OCI-M1 (cell line): ENCODE measurements at places on chromosomes 16 and 17.

DNA sequence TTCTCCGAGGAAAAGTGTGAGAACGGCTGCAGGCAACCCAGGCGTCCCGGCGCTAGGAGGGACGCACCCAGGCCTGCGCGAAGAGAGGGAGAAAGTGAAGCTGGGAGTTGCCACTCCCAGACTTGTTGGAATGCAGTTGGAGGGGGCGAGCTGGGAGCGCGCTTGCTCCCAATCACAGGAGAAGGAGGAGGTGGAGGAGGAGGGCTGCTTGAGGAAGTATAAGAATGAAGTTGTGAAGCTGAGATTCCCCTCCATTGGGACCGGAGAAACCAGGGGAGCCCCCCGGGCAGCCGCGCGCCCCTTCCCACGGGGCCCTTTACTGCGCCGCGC, at the start of gene ERBB2:
TSS of gene ERBB2 (plus strand) at position 247 of the 330 bp plus-strand sequence. CDS start 175 bp downstream, outside the sequence.
- no peak for DNase-seq

DNA sequence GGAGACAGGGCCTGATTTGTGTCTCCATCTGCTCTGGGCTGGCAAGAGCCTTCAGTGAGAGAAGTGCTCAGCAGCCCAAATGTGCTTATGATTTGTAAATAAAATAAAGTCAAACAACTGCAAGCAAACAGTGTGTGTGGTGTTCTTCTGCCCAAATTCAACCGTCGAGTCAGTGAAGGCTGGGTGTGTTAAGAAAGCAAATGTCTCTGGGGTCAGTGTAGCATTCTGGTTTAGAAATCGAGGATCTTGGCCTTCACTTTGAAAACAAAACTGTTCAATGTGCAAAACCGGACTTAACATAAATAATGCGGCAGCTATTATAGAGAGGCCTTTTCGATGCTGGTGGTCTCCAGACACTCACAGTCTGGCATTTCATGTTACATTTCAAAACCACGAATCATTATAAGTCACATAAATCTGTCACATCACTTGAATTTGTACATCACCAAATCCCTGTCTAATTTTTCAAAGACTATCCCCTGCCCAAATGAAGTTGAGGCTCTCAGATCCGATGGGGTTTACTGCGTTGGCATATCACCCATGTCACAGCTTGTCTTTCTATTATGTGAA, 158.6 kb upstream of the MYOCD start:
- no peak for DNase-seq

GRCh38 chr17:69268543-69269014, 40.0 kb upstream of the ABCA10 start:
- no peak for DNase-seq

- no peak for DNase-seq
Measured at GRCh38 chr16:73000020-73000906, 47.7 kb downstream of the ZFHX3 start.

- DNase-seq, result no peak
Measured at GRCh38 chr17:72119873-72120641, 763 bp upstream of the SOX9 start.

GRCh38 chr17:59798111-59798510, 90.7 kb downstream of the VMP1 start:
- DNase-seq, result no peak

DNA sequence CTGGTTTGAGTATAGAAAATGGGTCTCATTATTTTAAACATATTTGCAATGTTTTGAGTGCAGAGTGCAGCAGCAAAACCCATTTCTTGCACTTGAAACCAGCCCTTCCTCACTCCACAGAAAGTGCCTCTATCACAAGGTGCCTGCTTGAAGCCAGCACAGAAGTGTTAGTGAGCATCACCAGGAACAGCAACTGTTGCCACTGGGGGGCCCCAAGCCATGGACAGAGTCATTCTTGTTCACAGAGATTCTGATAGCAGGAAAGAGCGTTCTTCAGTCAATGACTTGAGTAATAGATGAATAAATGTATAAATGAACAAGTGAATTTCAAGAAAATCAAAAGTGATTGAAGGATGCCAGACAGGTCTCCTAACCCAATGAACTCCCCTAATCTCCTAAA, 45.6 kb downstream of the CHD9NB start:
- DNase-seq, result no peak

DNA sequence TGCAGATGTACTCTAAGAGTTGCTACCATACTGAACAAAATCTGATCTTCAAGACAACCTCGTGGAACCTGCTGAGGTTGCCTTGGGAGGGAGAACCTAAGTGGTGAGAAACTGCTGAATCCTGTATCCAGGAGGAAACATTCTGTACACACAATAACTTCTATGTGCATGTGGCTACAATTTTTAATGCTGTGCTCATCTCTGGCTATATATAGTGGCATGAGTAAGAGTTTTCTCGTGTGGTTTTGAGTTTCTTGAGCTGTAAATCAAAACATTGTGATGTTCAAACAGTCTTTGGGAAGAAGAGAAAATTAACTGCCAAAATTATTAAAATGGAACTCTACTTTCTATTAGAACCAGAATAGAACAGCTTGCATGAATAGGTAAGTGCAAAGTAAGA, 206.8 kb downstream of the CA10 start:
- DNase-seq, result no peak

DNA sequence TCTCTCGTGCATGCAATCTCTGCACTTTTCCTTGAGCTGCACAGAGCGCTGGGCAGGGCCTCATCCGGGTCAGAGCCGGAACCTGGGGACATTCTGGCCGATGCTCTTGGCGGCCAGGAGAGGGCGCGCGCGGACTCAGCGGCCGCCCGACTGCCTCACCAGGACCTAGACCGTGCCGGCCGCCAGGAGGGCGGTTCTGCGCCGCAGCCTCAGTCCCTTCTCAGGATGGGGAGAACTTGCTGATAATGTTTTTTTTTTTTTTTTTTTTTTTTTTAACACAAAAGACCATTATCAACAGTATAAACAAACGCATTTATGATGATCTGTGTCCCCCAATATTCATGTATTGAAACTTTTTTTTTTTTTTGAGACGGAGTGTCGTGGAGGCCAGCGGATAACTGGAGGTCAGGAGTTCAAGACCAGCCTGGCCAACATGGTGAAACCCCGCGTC, 8.1 kb upstream of the FLYWCH2 start:
- DNase-seq, result peak; percentile 87

GRCh38 chr17:76700617-76701470, 9.9 kb downstream of the MXRA7 start:
- no peak for DNase-seq

- DNase-seq, result no peak
Measured at GRCh38 chr16:13672196-13672595, 247.8 kb upstream of the ERCC4 start.

- peak; percentile 50 for DNase-seq
Measured at GRCh38 chr16:27421961-27422740, 20.2 kb downstream of the IL21R start.

GRCh38 chr16:81517629-81518438, 73.2 kb downstream of the CMIP start:
- DNase-seq, result no peak

- DNase-seq, result no peak
Measured at GRCh38 chr16:68519225-68519745, 19.8 kb upstream of the ZFP90 start.

DNA sequence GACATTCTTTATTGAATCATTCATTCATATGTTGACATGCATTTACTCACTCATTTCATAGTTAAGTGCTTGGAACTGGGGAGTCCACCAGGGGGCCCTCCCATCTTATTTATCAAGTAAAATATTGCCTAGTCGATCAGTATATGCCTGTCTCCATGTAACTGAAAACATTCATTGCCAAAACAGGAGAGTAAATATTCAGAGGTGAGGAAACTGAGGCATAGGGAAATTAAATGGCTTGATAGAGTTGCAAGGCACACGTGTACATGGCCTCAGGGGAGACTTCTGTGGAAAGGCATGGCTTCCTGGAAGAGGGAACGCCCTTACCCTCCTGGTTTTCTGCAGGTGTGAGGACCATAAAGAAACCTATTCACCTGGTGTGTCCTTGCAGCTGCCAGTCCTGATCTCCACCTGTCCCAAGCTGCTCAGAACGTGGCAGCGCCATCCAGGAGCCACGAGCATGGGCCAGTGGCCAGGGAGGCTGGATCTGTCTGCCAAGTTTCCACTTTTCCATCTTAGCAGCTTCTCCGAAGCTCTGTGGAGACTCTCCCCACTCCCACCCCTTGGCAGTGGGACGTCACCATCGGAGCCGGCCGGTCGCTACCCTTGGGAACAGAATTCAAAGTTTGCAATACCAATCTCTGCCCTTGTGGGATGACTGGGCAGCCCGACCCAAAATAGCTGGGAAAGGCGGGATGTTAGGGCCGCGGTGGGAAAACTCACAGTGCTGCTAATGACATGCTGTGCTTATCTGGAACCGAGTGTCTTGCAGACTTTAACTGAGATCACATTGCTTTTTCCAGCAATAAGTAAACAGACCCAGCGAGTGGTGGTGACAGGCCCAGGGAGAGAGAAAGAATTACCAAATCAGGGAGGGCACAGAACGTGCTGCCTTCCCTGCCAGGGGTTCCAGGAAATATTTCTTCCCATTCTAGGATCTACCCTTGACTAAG, 4.1 kb upstream of the C1QTNF1 start:
- DNase-seq, result peak; percentile 68

DNA sequence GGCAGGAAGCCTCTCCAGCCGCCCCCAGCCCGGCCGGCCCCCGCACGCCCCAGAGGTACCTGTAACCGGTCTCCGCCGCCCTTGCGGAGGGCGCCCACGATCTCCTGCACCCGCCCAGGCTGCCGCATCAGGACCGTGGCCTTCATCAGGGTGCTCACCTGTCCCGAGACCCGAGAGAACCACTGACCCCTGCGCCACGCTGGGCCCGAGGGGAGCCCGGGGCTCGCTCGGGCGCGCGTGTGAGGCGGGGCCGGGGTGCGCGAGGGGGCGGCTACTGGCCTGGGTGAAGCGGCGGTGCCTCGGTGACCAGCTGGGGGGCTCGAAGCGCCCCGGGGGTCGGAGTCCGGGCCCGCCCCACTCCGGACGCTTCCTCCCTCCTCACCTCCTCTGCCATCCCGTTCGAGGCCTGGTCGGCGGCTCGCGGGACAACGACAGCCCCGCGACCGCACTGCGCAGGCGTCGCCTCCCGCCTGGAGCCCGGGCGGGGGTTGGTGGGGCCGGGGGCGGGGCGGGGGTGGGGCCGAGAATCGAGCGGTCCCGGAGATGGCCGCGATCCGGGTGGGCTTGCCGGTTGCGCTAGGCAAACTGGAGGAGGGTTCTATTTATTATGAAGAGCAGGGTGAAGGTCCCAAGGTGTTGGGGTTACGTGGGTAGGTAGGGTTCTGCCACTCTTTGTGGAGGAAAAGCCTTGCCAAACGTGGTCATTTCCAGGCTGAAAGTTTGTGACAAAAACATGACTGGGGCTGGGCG, at the start of gene NT5C3B:
TSS of gene NT5C3B (minus strand) at position 433 of the 750 bp plus-strand sequence. CDS start at position 394, 39 bp downstream.
- peak; percentile 10 for DNase-seq

DNA sequence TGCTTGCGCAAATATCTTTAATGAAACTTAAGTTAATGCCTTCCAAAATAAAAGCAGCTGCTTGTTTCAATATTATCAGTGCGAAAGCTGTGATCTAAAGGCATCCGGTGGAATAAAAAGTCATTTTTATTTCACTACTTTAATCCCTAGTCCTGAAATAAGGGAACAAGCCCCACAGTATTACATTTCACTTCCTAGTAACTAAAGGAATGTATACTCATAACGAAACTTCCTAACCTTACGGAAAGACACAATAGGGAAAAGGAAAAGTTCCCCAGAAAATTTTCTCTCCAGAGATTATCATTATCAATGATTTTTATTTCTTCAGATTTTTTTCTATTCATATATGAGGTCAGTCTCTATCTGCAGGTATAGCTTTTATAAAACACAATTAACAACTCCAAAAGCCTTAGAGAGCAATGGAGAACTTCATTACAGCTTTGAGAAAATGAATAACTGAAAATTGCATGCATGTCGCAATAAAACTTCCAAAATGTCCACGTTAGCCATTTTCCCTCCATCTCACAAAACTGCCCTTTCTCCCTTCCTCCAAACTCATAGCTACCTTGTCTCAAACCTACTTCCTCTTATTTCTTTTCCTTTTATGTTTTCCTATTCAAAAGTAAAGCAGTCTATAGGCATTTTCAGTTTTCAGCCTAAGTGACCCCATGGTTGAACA, 154.3 kb upstream of the MED13 start:
- no peak for DNase-seq

- DNase-seq, result no peak
Measured at GRCh38 chr16:7440886-7441400, 108.3 kb downstream of the RBFOX1 start.

DNA sequence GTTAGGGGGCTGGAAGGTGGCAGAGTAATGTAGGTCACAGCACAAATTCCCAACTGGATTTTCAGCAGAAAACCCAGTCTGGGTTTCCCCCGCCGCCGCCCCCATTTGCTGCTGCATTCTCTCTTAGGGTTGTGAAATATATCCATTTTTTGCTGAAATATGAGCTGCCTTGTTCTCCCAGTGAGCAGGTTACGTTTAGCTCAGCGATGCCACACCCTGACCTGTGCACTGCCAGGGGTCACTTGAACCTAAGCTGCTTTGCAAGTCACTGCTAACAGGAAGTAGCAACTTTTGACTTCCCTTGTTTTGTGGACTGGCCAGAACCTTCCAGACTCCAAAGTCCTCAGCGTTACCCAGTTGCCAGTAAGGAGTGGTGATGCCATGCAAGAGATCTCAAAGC, 274.1 kb downstream of the CPPED1 start:
- DNase-seq, result no peak

DNA sequence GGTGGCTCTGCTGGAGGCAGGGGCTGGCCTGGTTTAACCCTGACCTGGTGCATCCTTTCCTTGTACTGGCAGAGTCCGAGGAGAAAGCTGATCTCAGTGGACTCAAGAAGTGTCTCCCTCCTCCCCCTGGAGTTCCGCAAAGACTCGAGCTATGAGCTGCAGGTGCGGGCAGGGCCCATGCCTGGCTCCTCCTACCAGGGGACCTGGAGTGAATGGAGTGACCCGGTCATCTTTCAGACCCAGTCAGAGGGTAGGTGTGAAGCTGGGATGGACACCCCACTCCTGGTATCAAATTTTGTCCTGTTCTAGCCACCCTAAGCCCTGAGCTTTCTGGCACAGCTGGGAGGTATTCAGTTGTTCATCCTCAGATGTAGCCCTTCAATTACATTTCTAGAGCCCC, 42.5 kb downstream of the IL21R start:
- no peak for DNase-seq

- DNase-seq, result no peak
Measured at GRCh38 chr17:18235743-18236256, 10.4 kb downstream of the LLGL1 start.

DNA sequence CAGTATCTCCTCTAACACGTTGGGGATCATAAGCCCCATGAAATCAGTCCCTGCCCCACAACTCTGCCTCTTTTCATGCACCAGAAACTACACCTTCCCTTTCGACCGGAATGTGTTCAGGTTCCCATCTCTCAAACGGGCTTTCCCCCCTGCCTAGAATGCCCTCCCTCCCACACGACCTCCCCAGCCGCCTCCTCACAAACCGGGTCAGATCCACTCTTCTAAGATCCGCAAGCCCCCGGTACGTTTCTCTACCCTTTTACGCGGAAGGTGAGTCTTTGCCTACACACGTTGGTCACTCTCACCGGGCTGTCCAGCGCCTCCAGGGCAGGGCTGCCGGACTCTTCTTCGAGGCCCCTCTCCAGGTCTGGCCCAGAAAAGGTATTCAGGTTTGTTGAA, 708 bp downstream of the DHX33 start:
- DNase-seq, result peak; percentile 53
